ENCODE measurements at places on chromosomes 7 and 10.

GRCh38 chr7:112997831-112998230, 88.8 kb downstream of the GPR85 start:
- DNase-seq = no peak

GRCh38 chr7:94420328-94420727, 25.6 kb downstream of the COL1A2 start:
- DNase-seq = no peak

DNA sequence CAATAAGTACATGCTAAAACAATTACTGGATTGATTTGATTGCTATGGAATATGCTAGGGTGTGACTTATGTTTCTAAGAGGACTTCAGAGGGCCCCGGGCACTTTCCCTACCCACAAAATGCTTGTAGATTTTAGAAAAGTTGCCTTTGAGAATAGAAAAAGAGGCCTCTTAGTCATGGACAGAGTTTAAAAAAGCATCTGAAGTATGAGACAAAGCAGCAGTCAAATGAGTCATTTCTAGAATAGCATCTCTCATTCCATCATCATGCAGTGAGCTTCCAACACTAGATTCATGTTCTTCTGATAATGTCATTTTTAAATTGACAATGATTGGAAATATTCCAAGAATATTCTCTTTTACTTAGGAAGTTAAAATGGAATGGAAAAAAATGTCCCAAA, 675.1 kb upstream of the PCDH15 start:
- DNase-seq = no peak

GRCh38 chr10:60389413-60390025, at the start of gene ANK3:
Gene ANK3, minus strand, starts transcription at chr10:60389875. Its CDS starts 337 bp downstream, at chr10:60389538.
- DNase-seq = no peak

DNA sequence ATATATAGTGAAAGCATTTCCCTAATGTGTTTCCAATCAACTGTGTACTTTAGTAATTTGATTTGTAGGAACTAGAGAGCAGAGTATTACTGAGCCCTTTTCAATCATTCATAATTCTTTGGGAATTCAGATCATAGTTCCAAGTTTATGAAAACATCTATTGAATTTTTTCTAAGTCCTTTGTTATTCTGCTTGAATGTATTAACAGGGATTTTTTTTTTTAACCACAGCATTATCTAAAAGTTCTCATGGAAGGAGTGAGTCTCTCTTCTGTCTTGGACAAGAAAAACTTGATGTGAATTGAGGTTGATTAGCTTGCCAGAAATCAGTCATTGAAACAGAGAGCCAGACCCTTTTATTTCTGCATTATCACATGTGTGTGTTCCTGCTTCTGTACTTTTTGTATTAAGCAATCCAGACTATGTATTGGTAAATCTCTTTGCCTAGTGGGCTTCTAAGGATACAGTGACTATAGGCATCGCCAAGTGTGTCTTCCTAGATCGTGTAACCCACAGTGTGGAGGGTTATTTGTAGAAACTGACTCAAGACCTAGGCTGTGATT, 59.9 kb downstream of the BMPER start:
- DNase-seq = no peak

DNA sequence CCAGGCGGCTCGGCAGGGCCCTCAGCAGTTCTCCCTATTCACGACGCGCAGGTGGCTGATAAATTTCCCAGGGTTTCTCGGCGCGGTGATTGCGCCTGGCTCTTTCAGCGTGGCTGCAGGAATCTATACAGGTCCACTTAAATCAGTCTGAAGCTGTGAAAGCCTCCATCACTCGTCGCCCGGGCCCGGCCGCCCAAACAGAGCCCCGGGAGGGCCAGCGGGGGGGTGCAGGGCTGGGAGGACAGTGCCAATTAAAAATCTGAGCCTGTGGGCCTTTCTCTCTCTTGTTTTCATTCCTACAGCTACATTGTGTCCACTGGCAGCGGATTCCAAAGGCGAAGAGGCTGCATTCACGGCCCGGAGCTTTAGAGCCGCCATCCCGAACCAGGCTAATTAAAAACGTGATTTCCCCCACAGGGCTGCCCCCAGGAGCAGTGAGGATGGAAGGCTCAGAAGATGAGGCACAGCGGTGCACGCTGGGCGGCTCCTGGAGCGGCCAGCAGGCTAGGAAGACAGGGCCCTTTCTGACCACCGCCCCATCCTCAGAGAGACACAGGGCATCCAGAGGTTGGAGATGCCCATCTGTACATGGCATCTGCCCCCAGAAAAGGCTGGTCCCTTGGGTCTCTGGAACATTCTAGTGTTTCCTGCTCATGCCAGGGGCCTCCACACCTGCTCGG, 100.7 kb downstream of the FAM53B start:
- DNase-seq = no peak

GRCh38 chr10:63522277-63522687, 1.1 kb downstream of the REEP3 start:
- DNase-seq = peak; percentile 60

DNA sequence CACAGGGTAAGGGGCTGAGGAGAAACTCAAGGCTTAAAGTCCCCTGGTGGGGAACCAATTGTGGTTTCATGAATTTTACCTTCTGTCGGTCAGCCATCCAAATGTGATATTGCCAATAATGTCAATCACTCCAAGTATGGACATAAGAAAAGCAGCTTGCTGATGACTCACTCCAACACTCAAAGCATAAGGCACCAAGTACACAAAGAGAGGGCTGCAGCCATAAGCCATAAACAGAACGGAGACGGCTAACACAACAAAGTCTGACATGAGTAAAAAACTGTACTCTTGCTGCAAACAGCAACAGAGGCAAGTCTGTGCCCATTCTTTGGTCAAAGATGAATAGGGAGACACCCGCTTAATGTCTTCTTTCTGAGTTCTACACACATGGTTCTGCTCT, 24.2 kb downstream of the IFIT5 start:
- DNase-seq = no peak

DNA sequence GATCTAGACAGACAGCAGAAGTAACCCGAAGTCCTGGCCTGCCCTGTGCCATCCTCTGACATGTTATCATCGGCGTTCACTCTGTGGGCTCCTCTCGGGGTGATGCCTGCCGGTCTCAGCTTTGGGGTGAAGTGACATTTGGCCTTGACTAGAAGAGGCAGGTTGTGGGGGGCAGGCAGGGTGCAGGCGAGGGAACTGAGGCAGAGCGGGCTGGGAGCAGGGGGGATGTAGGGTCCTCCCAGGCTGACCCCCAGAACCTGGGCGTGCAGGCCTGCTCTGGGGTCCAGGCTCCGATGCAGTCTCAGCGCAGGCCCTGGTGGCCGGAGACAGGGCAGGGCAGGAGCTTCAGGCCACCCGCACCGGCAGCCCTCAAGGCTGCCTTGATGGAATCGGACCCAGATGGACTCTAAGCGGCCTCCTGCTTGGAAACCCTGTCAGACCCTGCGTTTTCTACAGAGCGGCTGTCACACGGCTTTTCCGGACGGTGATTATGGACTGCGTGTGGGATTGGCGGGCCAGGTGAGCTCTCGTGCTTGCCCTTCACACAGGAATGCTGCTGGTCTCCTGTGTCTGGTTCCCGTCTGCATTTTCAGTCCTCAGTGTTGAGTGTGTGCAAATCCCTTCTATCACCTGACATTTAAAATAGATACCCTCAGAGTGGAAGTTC, 842 bp upstream of the JAKMIP3 start:
- no peak for DNase-seq

GRCh38 chr7:7595451-7595850, 28.8 kb downstream of the MIOS start:
- peak; percentile 80 for DNase-seq

DNA sequence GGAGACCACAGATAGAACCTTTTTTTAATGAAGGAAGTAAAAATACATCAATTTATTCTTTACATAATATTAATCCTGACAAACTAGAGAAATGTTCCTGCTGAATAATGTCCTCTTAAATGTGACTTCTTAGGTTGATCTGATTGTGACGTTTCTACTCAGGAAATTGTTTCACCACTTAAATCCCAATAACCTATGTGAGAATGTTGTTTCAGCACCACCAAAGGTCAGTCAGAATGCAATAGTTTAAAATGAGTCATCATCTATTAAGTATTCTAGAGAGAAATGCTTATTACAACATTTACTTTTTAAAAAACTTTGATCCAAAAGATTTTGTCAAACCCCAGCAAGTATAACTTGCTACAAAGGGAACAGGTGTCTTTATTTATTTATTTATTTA, 155.4 kb upstream of the CACNA2D1 start:
- DNase-seq = no peak

DNA sequence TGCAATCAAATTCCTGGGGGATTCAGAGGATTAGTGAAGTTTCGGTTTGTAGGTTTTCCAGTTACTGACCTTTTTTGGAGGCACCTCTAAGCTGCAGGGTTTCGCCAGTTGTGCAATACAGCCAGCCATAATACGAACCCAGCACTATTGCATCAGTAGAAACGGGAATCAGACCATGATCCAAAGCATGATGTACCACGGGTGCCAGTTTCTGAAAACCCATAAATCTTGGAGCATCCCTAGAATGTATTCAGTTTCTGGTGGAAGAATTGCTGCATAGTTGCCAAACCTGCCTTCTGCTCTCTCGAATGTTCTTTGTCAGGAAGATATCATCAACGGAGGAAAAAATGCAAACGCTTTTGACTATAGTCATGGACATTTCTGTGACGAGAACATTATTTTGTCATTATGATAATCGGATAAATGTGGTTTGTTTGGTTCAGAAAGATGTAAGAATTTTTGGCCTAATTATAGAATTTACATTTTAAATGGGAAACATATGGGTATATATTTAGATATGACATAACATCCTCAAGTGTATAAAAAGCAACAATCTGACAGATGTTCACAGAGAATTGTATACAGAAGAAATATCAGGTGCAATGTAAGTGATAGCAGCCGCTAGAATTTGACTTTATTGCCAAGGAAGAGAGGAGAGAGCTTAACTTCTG, 186.2 kb upstream of the PRKCQ start:
- no peak for DNase-seq

DNA sequence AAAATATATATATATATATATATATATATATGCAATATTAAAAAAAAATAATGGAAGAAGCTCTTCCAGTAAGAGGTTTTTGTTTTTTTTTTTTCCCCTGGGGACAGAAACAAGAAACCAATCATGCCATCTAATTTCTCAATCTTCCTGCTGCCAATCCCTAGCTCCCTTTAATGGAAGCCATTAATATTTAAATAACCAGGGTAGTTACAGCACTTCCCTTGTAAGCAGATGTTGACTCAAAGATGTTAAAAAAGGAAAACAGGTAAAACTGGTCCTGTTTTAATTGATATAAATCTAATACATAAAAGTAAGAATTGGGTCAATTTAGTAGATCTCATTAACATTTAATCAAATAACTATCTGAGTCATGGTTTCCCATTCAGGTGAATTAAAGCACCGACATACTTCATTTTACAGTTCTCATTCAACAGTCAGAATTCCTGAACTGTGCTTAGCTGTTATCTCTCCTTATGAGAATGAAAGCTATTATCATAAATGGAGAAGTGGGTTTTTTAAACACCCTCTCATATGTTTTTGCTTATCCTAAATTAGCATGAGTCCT, 22.6 kb downstream of the CPVL start:
- no peak for DNase-seq

- no peak for DNase-seq
Measured at GRCh38 chr7:42235741-42236161, 1.3 kb downstream of the GLI3 start.

DNA sequence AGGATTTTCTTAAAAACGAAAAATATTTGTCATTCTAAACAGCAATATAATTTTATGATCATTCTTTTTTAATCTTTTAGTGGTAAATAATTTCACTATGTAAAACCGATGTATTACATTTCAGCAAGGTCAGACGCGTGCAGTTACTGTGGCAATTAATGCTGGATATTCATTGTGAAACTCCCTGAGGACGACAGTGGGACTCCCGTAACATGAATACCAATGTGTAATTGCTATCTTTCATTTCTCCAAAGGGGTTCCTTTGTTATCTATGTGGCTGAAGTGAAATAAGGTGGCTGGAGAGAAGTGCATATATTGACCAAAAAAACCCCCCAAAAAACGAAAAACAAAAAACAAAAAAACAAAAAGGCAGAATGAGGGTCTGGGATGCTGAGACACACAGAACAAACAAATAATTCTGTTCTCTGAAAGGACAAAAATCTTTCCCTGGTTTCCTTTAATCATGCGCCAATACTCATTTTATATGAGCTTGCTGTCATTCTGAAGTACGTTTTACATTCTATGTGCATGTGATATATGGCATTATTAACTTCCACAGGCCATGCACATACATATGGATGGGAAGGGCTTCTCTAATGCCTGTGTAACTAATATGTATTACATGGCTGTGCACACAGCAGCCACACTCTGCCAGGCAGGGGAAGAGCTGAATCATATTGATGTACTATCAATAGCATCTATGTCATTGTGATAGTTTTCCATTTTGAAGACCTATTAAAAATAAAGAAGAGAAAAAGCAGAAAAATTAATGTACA, 161.4 kb downstream of the RAPGEF5 start:
- DNase-seq = no peak
